ENCODE measurements at places on chromosomes 1 and 21. TPM values are rescaled to one million over a fixed set of nuclear protein-coding genes. Genes with fewer than 3 reads are reported as not detected.

Gene ALDH9A1
- total RNA-seq, result 37.5 TPM

Gene PAPPA2
- 5.4 TPM for total RNA-seq

Gene RFX5
- 29.8 TPM for total RNA-seq

Gene C4BPB
- not detected for total RNA-seq

Gene CYP4A11
- total RNA-seq, result 0.36 TPM

Gene CYP4B1
- total RNA-seq, result 0.27 TPM

Gene CFAP74
- total RNA-seq, result 0.36 TPM

Gene SLAMF6
- total RNA-seq, result not detected

Gene CR1L
- 0.73 TPM for total RNA-seq

Gene REN
- total RNA-seq, result not detected

Gene FCAMR
- total RNA-seq, result not detected

Gene CHODL
- 20.8 TPM for total RNA-seq

Gene LMX1A
- total RNA-seq, result 13.3 TPM

Gene ABCA4
- total RNA-seq, result 2.2 TPM
